ENCODE measurements at places on chromosomes 13 and 19.

DNA sequence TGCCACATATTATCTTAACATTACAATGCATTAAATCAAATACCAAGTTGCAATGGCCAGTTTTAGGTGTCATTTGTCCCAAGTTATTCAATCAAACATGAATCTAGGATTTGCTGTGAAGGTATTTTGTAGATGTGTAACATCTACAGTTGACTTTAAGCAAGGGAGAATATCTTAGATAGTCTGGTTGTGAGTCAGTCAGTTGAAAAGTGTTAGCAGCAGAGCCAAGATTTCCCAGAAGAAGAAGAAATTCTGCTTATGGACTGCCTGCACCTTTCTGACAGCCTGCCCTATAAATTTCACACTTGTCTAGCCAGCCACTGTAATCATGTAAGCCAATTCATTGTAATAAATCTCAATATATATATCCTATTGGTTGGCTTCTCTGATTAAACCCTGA lies 41.3 kb upstream of the INTS6 start:
- DNase-seq = no peak

GRCh38 chr19:29530540-29531457 lies 5.0 kb downstream of the VSTM2B start:
- no peak for DNase-seq

DNA sequence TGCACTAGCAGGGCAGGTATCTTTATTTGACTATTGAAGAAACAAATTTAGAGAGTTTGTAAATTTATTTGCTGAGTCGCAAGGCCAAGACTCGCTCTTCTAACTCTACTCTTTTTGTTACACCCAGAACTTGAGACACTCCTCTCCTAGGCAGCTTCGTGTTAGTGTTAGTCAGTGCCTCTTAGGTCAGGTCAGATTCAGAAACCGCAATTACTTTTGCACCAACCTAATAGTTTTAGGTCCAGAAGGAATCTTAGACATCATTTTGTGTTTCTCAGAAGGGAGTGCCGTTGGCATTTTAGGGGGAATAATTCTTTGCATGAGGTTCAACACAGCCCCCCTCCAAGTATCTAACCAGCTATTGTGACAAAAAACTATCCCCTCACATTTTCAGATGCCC lies 8.8 kb downstream of the GPR180 start:
- DNase-seq = no peak

DNA sequence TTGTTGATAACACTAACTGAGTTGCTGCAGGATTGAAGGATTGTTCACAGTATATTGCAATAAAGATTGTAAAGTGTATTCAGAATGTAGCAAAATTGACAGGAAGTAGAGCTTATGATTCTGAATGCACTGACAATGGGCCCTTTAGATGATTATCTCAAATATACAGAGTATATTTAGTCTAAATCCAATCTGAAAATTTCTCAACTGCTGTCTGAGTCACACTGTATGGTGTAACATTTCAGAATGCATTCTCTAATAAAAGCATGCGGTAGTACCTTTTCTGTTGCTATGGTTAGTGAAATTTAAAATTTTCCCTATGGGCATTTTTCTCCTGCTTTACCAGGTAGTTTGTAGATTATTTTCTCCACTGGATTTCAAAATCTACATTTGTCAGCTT lies 365.2 kb downstream of the PCDH17 start:
- DNase-seq = no peak

- DNase-seq = peak; percentile 91
Observed at GRCh38 chr19:42295831-42296525, 6.0 kb upstream of the PRR19 start.

- DNase-seq = no peak
Observed at GRCh38 chr13:57925250-57925649, 293.7 kb downstream of the PCDH17 start.

- DNase-seq = no peak
Observed at GRCh38 chr19:1985588-1986356, 29.7 kb downstream of the BTBD2 start.

GRCh38 chr13:43763143-43763759 lies 23.5 kb downstream of the ENOX1 start:
- no peak for DNase-seq

DNA sequence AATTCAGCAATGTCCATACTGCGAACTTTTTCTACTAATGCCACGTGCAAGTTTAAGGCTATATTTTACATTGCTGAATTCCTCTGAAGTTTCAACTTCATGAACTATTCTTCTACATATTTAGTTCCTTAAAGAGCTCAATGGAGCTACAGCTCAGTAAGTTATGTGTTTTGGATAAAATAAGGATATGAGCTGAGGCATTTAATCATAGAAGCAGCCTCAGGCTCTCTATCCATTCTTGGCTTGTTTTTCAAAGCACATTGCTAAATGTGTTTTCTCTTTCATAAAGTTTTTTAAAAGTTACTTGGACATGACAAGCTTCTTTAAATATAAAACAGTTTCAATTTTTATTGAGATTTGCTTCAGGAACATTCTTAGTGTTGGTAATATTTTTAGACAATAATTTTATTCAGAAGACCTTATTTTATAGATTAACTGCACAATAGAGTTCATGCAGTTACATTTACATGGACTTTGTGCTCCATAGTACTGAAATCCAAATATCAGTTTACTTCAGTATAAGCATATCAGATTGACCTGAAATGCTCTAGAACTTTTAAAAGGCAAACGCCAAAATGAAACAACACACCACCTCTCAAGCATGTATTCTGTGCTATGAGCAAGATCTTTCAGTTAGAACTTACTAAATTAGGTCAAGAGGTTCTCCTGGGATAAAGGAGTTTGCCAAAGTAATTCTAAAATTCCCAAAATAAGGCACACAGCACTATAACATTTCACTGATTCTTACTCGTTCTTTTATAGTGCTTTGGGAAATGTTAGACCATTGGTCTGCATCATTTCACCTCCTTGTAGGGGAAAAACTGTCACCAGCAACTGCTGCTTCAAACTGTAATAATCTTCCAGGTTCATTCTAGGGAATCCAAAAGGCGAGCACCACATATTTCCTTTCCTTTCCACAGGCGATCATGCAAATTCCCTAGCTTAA lies 275.5 kb downstream of the ENOX1 start:
- DNase-seq = no peak

GRCh38 chr13:104701591-104701990 lies 1635.4 kb upstream of the SLC10A2 start:
- no peak for DNase-seq

DNA sequence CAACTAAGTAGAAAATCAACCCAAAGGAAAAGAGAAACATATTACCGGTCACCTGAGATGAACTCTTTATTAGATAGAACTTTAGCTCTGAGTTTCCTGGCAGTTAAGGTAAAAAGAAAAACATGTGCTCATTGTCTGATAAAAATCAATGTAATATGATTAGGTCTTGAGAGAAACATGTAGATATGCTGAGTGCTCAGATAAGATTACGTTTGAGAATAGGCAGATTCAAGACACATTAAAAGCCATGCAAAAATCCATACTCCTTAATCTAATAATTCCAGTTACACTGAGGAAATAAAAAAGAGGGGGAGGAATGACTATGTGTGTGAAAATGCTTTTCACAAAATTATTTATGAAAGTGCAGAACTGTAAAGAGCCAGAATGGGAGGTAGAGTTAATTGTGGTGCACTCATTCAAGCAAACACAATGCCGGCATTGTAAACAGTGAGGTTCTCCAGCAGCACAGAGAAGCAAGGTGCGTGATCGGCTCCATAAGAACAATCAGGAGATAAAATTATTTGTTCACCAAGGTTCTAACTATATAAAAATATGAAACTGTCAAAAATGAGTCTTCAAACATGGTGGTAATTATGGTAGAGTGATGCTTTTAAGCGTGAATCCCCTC lies 88.8 kb downstream of the MBNL2 start:
- DNase-seq = no peak

DNA sequence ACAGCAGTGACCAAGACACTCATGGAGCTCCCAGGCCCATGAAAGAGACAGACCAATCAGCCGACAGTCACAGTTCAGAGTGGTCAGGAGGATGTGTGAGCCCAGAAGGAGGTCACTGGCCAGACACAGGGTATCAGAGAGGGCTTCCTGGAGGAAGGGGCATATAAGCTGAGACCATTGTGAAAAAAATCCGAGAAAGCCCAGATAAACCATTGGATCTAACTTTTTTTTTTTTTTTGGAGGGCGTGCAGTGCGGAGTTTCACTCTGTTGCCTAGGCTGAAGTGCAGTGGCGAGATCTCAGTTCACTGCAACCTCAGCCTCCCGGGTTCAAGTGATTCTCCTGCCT lies 4.2 kb downstream of the ITPKC start:
- DNase-seq = no peak

GRCh38 chr19:38367041-38367440 lies 7.3 kb upstream of the PSMD8 start:
- DNase-seq = no peak

DNA sequence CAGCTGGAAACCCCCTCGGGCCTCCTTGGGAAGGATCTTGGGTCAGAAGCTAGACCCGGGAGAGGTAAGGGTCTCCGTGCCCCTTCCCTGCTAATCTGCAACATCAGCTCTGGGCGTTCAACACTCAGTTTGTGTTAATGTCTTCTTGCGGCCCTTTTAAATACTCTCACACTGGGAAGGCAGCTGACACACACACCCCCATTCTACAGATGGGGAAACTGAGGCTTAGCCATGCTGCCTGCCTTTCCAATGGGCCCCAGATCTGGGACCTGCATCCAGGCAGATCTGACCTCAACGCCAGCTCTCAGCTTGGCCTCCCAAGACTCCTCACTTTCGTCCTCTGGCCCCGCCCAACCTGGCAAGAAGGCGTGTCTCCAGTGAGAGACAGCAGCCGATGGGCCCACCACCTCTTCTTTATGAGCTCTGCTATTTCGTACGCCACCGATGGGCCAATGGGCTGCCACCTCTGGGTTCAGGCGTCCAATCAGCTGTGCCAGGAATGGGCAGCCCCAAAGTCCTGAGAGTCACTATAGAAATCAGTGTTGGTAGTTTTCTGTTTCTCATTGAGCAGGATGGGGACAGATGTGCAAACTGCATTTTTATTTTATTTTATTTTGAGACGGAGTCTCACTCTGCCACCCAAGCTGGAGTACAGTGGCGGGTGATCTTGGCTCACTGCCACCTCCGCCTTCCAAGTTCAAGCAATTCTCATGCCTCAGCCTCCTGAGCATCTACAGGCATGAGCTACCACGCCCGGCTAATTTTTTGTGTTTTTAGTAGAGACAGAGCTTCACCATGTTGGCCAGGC lies 43.8 kb downstream of the DNM2 start:
- DNase-seq = no peak

DNA sequence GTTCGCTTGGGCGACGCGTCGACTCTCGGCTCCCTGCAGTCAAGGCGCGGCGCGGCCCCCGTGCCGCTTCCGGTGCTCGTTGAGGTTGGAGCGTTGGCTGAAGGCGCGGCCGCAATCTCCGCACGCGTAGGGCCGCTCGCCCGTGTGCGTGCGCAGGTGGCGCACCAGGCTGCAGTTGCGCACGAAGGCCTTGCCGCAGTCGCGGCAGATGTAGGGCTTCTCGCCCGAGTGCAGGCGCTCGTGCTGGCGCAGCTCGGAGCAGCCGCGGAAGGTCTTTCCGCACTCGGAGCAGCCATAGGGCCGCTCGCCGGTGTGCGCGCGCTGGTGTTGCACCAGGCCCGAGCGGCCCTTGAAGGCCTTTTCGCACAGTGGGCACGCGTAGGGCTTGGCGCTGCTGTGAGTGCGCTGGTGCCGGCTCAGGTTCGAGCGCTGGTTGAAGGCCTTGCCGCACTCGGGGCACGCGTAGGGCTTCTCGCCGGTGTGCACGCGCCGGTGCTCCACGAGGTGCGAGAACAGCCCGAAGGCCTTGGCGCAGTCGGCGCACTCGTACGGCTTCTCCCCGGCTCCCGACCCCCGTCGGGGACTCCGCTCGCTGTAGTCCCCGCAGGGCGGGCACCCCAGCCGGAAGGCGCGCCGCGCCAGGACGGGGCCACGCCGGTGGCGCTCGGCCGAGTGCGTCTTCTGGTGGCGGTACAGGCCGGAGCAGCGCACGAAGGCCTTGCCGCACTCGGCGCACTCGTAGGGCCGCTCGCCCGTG lies 5.3 kb upstream of the ZNF497 start:
- DNase-seq = no peak

GRCh38 chr19:6264803-6265202 lies 15.0 kb downstream of the MLLT1 start:
- no peak for DNase-seq

DNA sequence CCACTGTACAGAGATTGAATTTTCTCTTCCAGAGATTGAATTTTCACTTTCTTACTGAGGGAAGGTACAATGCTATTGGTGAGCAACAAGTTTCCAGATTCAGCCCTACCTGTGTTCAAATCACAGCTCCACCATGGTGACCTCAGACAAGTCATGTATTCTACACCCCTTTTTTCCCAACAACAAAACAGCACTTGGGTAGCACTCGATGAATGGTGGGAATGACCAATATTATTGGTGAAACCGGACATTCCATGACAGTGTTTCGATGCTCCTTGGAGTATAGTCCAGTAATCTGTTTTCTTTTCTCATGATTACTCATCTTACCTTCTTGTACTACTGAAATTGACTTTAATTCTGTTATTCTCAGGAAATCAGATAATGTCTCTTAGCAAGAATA lies 266.2 kb upstream of the SOX21 start:
- DNase-seq = no peak

GRCh38 chr19:42327381-42327780 lies 1.9 kb downstream of the MEGF8 start:
- DNase-seq = no peak

DNA sequence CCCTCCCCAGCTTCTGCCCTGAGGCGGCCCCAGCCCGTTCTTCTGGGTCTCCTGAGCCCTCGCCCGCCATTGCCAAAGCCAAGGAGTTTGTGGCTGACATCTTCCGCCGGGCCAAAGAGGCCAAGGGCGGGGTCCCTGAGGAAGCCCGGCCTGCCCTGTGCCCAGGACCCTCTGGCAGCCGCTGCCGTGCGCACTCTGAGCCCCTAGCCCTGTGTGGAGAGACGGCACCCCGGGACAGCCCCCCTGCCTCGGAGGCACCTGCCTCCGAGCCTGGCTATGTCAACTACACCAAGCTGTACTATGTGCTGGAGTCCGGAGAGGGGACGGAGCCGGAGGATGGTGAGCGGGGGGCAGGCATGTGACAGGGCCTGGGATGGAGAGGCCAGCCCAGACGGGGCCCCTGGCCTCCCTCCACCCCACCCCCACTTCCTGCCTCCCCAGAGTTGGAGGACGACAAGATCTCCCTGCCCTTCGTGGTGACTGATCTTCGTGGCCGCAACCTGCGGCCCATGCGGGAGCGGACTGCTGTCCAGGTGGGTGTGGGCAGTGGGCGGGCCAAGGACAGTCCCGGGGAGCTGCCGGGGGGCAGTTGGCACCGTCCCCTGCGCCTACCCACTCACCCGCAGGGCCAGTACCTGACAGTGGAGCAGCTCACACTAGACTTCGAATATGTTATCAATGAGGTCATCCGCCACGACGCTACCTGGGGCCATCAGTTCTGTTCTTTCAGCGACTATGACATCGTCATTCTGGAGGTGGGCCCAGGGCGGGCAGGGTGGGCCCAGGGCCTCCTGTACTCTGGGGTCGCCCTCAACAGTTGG lies 7.0 kb downstream of the DCAF15 start:
- DNase-seq = no peak

- DNase-seq = no peak
Observed at GRCh38 chr19:38731654-38732301, 12.5 kb downstream of the CAPN12 start.

- peak; percentile 37 for DNase-seq
Observed at GRCh38 chr19:5048091-5048726, 79.3 kb downstream of the KDM4B start.

GRCh38 chr19:33621811-33622504 lies at the start of gene CHST8:
Gene CHST8, plus strand, starts transcription at chr19:33621953. Its CDS starts 67,309 bp downstream, at chr19:33689262.
- DNase-seq = no peak

Data from stimulated activated CD4-positive, alpha-beta T cell treated with anti-CD3 and anti-CD28 coated beads, Interleukin-12 subunit alpha, Interleukin-12 subunit beta, amount 100 ng/mL, for 24 hours (primary cell).